ENCODE measurements at places on chromosomes 4 and X.

DNA sequence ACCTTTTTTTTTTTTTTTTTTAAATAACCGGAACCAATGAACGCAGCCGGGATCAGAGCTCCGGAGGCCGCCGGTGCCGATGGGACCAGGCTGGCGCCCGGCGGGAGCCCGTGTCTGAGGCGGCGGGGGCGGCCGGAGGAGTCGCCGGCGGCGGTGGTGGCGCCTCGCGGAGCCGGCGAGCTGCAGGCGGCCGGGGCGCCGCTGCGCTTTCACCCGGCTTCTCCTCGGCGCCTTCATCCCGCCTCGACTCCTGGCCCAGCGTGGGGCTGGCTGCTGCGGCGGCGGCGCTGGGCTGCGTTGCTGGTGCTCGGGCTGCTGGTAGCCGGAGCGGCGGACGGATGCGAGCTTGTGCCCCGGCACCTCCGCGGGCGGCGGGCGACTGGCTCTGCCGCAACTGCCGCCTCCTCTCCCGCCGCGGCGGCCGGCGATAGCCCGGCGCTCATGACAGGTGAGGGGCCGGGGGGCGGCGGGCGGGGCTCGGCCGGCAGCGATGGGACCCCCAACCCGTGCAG is 337 bp downstream of the STIM2 start:
- no peak for DNase-seq

DNA sequence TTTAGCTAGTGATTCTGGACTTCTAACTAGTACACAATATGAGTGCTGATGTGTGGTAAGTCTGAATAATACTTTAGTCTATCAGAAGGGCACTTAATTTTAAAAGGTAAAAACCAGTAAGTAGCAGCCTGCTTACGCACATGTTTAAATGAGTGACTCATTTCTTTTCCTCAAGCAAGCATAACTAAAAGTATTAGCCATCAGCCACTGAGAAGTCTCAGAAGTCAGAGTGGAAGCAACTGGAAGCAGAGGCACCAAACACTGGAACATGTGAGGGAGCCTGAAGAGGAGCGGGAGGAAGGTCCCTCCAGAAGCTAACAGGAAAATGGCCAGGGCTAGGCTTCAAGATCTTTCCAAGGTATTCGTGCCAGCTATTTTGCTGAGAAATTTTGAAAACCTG is 257.7 kb downstream of the RAPGEF2 start:
- DNase-seq, result no peak

- DNase-seq, result no peak
Measured at GRCh38 chr4:15926486-15926885, 12.1 kb downstream of the FGFBP1 start.

DNA sequence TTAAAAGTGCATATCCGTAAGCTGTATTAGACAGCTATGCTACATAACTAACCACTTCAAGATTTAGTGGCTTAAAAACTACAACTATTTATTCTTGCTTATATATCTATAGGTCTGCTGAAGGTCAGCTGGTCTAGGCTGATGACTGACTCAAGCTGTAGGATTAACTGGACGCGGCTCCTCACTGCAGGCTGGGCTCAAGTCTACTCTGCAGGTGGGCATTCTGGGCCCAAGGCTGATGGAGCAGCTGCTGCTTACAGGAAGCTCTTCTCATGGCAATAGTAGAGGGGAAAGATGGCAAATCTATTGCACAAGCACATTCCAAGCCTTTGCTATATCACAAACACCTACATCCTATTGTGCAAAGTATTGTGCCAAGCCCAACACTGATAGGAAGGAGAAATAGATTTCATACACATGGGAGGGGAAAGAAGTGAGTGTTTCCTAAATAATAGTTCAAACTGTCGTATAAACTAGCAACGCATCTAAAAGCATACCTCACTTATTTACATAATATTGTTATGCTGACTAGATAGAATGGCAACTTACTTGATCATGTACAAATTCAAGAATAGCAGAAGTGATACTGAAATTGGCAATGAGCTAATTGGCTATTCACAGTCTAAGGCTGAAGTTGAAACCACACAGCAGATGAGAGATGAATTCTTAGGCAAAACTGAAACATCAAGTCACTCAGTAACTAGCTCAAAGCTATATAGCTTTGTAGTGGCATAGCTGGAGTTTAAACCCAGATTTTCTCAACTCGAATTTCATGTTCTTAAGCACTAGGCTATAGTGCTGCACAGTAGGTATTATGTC is 263.8 kb downstream of the NKX6-1 start:
- no peak for DNase-seq

Measured in head of caudate nucleus (tissue), 42 donors.